ENCODE measurements at places on chromosomes 6 and 20. TPM values are rescaled to one million over a fixed set of nuclear protein-coding genes. Genes with fewer than 3 reads are reported as not detected.

Gene TTK
- total RNA-seq = 43.0 TPM

Gene BPIFB1
- total RNA-seq = not detected

Gene ZSWIM3
- total RNA-seq = 4.0 TPM

Gene C6orf52
- 0.89 TPM for total RNA-seq

Gene CTCFL
- total RNA-seq = not detected

Gene GRM1
- not detected for total RNA-seq
